Effector memory CD8-positive, alpha-beta T cell (primary cell): ENCODE measurements at places on chromosomes 2 and 18.

DNA sequence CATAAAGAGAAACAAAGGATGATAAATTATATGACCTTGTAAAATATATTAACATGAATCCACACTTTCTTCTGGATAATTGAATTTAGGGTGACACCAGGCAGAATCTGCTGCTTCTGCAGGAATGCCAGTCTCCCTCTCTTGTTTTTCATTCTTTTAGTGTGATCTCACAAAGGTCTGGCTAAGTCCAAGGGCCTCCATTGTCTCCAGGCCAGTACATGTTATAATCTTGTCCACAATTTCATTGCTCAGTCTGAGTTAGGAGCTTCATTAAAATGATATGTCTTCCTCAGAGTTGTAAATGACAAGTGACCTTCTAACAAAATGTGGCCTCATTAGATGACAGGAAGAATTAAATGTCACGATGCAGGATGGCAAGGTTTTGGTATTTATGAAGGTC lies 110.2 kb downstream of the APOB start:
- no peak for DNase-seq

DNA sequence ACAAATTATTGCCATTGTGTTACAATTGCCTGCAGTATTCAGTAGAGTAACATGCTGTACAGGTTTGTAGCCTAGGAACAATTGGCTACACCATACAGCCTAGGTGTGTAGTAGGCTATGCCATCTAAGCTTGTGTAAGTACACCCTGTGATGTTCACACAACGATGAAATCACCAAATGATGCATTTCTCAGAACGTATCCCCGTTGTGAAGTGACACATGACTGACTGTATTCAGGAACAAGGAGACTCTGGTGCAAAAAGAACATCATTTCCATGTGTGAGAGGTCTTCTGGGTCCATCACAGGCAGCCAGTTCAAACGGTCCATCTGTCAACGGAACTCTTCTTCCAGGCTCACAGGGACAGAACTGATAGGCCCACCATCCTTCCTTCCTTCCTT lies 263.7 kb downstream of the ANAPC1 start:
- DNase-seq, result no peak

DNA sequence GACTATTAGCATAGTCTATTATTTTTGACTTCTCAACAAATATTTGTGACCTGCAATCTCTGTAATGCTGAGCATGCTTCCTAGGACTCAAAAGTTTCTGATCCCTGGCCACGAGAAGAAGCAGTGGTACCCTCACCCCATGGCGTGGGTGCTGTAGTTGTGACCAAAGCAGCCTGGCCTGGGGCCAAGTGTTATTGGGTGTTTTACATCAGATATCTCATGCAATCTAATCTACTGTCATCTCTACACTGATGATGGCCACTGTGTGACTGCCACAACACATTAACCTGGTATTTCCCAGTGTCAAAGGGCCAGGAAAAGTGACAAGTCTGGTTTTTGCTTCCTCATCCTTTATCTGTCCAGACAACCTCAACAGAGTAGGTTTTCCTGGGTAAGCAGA lies 80.8 kb upstream of the WIPF1 start:
- DNase-seq, result no peak

GRCh38 chr2:24907116-24907515 lies 12.9 kb downstream of the ADCY3 start:
- no peak for DNase-seq

- no peak for DNase-seq
Measured at GRCh38 chr2:26172871-26173775, at the start of gene GAREM2. GAREM2 (plus strand) TSS chr2:26173088; CDS start chr2:26173221, 133 bp downstream.

DNA sequence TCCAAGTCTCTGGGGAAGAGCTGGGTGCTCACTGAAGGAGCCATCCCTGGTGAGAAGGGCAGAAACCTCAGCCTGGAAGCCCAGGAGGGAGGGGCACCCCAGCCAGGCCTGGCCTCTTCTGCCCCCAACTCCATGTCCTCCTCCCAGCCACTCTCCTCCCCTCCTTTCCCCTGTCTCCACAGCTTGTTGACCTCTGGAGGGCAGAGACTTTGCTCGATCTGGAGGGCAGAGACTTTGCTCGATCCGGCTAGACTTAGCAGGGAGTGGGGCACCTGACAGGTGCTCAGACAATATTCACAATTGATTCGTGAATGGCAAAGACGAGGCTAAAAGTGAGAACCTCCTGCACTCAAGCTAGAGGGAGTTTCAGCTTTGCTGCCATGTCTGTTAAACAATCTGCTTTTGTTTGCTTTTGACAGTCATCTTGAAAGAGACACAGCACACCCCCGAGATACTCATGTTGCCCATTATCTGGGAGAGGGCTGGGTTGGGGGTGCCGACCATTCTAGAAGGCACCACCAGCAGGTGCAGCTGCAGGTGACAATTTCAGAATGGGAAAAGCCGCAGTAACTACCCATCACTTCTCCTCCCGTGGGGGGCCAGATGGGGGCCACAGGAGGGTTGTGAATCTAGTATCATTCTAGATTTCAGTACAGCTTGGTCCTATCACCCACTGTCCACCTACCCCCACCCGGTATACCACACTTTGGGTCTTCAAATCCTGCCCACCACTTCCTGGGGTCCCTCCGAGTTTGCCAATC lies 54.8 kb downstream of the DNMT3A start:
- no peak for DNase-seq
